Heart right ventricle (tissue), 16 donors: ENCODE measurements at places on chromosomes 1 and 21. TPM values are rescaled to one million over a fixed set of nuclear protein-coding genes. Genes with fewer than 3 reads are reported as not detected.

GRCh38 chr21:27021046-27021445, 54.2 kb upstream of the ADAMTS5 start:
- DNase-seq: no peak

- DNase-seq: no peak
Observed at GRCh38 chr21:31577271-31577670, 82.2 kb upstream of the SOD1 start.

GRCh38 chr21:33989440-33989839, 73.8 kb upstream of the ATP5PO start:
- DNase-seq: no peak

GRCh38 chr21:42311816-42312625, 3.2 kb downstream of the TFF3 start:
- DNase-seq: no peak

DNA sequence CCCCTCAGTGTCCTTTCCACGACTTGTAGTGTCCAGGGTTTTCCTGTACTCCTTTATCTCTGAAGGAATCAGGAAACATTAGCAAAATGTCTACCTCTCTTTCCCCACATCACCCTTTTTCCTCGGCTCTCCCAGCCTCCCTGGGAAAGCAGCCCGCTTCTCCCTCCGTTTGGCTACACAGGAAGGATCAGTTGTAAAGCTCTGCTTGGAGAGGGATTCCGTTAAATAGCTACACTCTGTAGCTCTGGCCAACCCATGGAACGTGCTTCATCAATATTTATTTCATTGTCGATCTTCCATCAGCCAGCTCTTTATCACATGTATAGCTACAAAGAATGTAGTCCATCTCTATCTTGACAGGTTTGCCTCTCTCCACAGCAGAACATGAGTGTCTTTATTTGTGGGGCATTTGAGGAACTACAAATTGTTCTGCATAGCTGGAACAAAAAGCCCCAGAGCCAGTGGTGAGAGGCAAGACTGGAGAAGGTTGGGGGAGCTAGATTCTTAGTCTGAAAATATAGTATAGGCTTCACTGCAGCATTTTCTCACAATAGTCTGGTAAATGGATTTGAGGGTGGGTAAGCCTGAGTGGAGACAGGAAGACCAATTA, 191.8 kb downstream of the SLC35F3 start:
- no peak for DNase-seq

GRCh38 chr21:44704636-44705001, 6.8 kb downstream of the TSPEAR start:
- DNase-seq: no peak

The FCRL4 gene
- polyA plus RNA-seq: not detected

DNA sequence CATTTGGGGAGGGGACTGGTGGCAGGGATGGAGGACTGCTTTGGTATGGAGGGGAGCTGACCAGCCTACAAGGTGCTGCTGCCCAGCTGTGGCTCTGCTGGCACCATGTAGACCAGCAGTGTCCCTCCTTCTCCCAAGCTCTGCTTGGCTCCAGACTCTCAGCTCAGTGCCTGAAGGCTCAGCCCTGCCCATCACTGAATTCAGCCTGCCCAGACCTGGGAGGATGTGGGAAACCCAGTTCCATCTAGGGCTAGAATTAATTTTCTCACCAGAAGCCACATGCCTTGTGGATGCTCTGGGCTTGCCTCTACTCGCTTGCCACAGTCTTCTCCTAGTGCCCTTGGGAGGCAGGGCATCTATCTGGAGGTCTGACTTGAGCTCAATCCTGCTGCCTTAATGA, 195.0 kb upstream of the EDN2 start:
- no peak for DNase-seq

The ESPN gene
- polyA plus RNA-seq: 0.12 TPM

DNA sequence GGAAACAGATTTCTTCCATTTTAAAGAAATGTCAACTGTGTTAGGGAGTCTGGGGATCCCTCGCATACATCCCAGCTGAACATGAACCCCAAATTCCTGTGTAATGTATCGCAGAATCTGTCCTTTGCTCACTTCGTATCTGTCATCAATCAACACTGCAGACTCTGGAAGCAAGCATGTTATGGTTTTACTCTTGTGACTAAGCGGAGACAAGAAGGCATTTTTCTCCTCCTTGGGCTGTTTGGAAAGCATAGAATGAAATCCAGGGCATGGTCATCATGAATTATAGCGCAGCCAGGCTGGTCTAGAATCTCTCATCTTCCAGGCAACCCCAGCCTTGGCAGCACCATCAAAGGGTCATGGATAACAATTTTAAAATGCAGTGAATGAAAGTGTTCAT, 290.2 kb downstream of the KIF26B start:
- DNase-seq: no peak

- peak; percentile 29 for DNase-seq
Observed at GRCh38 chr1:165910764-165911421, 83.5 kb downstream of the UCK2 start.

- peak; percentile 51 for DNase-seq
Observed at GRCh38 chr1:35568975-35569395, 4.1 kb upstream of the TFAP2E start.

- no peak for DNase-seq
Observed at GRCh38 chr1:200379940-200380588, 29.8 kb downstream of the ZNF281 start.

The MXRA8 gene
- polyA plus RNA-seq: 35.6 TPM

- no peak for DNase-seq
Observed at GRCh38 chr1:95849439-95849838, 615.4 kb downstream of the RWDD3 start.

DNA sequence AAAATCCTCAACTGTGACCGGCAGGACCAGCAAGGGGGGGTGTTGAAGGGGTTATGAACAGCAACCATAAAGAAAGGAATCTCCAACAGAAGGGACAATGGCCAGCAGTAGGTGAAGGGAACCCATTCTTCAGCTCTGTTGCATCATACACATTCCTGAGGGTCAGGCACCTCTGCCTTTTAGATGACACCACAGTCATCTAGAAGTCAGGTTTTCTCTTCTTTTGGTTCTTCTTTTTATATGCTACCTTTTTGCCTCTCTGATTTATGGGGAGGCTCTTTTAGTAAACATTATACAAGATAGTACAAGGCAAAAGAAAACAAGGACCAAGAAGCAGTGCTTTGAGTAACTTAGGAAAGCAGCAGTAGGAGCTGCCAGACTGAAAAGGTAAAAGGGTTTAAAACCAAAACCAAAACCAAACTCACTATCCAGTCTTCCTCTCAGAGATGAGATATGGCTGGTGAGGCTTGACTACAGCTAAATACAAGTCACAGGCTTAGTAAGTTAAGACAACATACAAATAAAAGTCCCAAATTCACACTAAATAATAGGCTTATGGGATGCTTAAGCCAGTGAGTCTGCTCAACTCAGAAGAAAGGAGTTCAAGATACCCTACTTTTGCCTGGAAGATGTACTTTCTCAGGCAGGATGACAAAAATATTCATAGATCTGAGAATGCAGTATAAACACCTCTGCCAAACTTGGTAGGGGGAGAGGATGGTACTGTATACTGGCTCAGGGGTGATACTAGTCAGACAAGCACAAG, 4.1 kb downstream of the TEX38 start:
- DNase-seq: no peak

The MROH9 gene
- polyA plus RNA-seq: not detected

DNA sequence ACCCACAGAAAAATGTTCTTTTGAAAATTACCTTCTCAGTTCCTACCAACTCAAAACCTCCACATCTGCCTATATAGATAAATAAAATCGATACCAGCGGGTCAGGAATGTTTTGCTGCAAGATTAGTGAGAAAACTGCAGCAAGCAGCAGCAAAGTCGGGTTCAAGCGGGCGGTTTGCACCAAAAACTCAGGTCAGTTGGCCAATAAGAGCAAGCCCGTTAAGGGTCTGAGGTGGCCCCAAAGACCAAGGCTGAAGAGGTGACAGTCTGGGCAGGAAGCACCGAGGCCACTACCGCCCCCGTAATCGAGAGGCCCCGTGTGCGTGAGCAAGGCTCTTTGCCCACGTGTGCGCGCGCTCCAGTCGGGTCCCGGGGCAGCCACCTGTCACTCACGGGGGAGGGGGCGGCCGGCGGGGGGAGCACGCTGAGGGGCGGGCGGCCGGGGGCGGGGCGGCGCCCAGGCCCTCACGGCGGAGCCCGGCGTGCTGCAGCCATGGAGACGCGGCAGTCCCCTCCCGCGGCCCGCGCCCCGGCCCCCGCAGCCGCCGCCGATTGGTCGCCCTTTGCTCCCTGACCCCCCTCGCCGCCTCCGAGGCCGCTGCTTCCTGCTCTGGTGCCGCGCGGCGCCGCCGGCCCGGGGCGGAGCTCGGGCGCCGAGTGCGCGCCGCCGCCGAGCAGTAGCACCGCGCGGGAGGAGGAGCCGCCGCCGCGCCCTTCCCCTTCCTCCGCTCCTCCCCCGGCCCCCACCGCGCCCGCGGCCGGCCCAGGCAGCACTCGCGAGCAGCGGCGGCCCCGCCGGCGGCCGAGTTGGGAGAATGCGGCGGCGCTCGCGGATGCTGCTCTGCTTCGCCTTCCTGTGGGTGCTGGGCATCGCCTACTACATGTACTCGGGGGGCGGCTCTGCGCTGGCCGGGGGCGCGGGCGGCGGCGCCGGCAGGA, at the start of gene GALNT2:
Gene GALNT2, plus strand, starts transcription at position 773 of the 939 bp plus-strand sequence. Its CDS starts 43 bp downstream, at position 816.
- peak; percentile 90 for DNase-seq

- no peak for DNase-seq
Observed at GRCh38 chr1:17259233-17259873, 10.5 kb downstream of the PADI3 start.

The SLC22A15 gene
- 6.7 TPM for polyA plus RNA-seq

DNA sequence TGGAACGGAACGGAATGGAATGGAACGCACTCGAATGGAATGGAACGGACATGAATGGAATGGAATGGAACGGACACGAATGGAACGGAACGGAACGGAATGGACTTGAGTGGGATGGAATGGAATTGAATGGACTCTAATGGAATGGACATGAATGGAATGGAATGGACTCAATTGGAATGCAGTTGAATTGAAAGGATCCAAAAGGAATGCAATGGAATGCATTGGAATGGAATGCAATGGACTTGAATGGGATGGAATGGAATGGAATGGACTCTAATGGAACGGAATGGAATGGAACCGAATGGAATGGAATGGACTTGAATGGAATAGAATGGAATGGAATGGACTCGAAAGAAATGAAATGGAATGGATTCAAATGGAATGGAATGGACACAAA, 102.4 kb upstream of the OR4F16 start:
- DNase-seq: no peak

GRCh38 chr21:29887313-29888009, 52.3 kb downstream of the GRIK1 start:
- no peak for DNase-seq

DNA sequence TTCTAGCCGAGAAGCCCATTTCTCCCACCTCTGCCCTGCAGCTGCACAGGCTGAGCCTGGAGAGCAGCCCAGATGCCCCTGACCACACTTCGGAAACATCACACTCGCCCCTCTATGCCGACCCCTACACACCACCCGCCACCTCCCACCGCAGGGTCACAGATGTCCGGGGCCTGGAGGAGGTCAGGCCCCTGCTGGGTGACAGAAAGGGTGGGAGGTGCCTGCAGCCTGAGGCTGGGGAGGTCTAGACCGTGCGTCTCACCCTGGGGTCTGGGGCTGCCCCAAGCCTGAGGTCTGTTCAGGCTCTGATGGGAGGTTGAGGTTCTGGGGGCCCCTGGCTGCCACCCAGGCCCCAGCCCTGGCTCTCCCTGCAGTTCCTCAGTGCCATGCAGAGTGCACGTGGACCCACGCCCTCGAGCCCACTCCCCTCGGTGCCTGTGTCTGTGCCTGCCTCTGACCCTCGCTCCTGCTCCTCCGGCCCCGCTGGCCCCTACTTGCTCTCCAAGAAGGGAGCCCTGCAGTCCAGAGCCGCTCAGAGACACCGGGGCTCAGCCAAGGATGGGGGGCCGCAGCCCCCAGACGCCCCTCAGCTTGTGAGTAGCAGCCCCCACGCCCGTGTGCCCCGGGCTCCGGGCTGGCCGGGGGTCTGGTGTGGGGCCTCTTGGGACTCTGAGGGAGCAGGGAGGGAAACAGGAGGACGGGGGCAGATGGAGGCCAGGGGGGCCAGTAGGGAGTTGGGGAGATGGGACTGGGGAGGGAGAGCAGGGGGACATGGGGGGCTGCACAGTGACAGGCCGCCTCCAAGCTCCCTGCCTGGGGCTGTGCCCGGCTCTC, 7.4 kb downstream of the PLEKHN1 start:
- no peak for DNase-seq

DNA sequence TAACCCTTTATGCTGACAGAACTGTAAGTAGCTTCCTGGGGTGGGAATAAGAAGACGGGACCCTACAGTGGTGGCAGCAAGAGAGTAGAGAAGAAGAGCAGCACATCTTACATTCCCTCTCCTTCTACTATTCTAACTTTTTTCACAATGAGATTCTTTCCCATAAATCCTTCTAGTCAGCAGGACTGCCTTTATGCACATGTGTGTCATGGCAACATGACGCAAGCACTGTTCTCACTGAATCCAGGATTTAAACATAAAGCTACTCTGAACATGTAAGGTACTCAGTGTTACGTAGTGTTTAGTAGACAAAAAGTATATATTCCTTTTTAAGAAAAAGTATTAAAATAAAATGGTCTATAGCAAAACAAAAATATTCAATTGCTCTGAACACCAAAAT, 309.7 kb upstream of the LYPLAL1 start:
- no peak for DNase-seq

DNA sequence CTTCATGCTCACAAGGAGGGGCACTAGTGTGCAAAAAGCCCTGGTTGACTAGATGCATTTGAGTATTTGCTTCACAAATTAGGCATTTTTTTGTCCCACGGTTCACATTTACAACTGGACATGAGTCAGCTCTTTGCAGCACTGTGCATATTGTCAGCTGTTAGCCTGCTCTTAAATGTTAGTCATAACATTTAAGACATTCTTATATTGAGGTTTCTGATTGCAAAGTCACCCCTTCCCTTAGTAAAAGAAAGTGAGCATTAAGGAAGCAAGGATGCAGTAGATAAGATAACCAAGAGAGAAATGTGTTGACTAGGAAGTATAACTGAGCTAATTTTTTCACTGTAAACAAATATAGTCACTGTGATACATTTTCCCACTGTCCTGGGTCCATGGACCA, 132.6 kb upstream of the CTTNBP2NL start:
- no peak for DNase-seq

The FLG2 gene
- not detected for polyA plus RNA-seq
